ENCODE measurements at places on chromosomes 7 and 10.

GRCh38 chr7:44431091-44431608, 59.3 kb downstream of the NUDCD3 start:
- peak; percentile 55 for DNase-seq

GRCh38 chr7:138876326-138876725, 78.3 kb upstream of the ATP6V0A4 start:
- no peak for DNase-seq

GRCh38 chr7:135798095-135798494, 49.5 kb upstream of the FAM180A start:
- no peak for DNase-seq

DNA sequence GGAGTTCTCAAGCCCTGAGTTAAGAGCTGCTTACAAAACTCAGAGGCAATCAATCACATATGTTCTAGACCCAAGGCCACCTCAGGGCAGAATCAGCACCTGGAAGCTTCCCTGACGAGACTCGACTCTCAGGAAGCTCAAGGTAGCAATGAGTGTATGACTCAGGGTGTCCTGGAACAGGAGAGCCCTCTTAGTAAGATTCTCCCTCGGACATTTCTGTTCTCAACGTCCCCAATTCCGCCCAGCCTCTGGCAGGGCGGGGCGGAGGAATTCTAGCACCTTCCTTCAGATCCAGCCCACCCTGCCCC, 39.6 kb upstream of the PROSER2 start:
- no peak for DNase-seq

DNA sequence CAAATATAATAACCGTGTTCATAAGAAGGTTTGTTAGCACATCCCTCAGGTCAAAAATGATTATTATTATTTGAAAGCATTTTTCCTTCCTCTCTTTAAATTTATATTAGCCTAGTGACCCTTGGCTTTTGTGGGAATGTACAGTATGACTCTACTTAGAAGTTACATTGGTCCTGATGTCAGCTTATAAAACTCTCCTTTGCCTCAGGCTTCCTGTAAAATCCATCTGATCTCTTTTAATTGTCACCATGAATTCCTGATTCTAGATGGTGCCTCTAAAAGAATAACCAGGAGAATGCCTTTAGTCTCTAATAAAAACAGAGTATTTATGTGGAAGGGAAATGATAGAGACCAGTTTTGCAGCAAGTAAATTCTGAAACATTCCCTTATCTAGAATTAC, 1134.4 kb downstream of the XPNPEP1 start:
- DNase-seq = no peak

DNA sequence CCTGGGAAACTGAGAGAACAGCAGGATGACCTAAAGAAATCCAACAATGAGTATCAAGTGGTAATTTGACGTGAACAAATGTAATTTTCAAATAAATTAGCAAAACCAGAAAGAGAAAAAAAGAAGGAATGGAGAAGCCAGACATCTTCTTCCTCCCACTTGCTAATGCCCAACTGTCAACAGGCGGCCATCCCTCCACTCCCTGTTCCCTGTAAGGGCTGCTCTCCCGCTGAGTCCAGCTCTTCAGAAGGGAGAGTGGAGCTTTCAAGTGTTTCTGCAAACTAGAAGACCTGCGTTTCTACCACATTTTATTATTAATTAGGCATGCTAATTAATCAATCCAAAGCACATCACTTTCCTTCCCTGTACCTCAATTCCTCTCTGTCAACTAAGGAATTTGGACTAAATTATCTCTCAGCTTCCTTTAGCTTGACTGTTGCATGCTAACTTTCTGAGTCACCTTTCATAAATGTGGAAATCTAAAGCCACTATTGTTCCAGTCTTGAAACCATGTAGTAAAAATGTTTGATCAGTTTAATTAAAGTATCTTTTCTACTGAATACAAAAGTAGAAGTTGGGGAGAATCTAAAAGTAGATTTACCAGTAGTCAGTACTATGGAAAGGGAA, 48.4 kb upstream of the CUL1 start:
- DNase-seq = no peak

DNA sequence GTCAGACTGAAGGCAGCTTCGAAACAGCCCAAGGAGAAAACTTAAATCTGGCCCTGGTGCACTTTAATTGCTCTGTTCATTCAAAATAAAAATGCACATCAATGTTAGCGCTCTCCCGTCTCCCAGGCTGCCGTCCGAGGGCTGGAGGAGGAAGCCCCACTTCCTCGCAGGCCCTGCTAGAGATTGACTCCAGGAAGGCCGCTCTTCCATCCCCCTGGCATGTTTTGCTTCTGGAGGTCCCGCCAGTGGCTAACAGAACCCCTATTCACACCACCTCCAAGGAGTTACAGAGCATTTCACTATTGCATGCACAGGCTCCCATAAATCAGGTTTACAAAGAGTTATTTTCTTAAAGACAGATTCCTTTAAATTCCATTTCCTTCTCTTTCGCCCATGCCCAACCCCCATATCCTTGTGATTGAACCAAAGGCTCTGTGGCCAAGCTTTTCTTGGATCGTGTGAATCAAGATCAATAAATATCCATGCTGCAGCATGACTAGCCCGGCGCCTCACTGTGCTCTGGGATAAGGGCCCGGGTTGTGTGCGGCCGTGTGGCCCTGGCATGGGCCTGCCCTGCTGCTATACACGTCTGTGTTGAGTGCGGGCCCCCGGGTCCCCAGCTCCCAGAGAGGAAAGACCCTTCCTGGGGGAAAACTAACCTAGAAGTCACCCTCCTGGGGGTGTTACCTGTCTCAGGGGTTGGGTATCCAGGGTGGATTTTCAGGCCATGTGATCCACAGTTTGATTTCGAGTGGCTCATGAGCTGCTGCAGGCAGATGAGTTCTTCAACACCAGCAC, 118.7 kb upstream of the GDF10 start:
- DNase-seq = no peak

DNA sequence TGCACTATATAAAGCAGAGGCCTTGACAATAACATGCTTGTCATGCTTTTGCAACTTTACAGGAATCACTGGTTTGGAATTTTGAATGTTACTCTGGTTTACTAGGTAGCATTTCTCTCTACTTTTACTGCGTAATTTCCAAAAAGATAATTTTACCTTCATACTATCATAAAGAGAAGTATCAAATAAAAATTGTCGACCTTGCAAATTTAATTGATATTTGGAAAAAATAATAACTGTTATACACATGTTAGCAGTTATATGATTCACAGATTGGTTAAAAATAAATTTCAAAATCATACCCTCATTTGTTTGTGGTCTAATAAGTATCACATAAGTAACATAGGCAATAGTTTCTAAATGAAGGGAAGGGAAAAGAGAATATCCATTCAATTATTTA, 228.5 kb upstream of the CACNA2D1 start:
- DNase-seq = no peak

DNA sequence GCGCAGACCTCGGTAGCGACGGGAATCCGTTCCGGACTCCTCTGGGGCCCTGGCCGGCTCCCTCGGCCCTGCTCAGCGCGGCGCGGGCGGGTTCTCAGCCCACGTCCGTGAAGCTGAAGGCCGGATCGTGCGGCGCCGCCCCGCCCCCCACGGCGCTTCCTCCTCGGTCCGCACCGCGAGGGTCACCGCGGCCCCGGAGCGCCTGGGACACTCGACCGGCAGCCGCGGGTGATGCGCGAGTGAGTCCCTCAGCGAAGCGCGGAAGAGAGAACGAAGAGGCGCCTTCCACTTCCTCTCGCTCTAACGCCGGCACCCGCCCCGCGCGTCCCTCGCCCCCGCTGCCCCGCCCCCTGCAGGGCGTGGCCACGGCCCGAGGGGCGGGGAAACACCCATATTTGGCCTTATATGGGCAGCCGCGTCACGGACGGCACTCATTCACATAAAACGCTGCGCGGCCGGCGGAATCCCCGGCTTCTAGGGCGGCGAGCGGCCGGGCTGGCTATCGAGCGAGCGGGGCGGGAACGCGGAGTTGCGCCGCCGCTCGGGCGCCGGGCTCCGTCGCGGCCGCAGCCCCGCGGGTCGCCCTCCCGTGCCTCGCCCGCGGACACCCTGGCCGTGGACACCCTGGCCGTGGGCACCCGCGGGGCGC, at the start of gene DUSP5:
TSS of gene DUSP5 (plus strand) at position 470 of the 649 bp plus-strand sequence. CDS start 215 bp downstream, outside the sequence.
- peak; percentile 95 for DNase-seq

DNA sequence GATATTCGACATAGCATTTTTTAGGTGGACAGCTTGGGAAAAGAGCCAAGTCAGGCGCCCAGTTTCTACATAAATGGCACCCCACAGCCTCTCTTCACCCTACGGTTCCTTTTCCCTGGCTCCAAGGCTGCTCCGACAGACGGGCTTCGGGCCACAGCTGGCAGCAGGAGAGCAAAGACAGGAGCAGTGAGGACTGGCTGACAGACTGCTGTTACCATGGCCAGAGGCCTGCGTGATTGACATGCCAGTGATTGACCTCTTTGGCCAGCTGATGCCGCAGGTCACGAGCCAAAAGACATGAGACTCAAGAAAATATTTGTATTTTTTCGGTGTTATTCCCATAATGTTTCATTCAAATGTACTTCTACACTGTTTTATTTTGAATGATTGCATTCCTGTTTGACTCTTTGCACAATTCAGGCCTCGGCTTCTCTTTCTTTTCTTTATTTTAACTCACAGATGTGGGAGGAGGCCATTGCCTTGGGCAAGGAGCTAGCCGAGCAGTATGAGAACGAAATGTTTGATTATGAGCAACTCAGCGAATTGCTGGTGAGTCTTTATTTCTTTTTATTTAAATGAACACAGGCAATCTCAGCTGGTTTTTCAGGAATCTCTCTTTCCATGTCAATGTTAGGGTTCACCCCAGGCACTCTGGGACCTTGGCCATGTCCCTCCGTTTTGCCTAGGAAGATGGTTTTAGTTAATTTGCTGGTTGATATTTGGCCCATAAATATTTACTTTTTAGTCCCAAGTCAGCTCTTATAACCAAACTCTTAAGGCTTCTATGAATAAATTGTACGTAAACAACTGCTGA, 146.3 kb upstream of the NPS start:
- no peak for DNase-seq

DNA sequence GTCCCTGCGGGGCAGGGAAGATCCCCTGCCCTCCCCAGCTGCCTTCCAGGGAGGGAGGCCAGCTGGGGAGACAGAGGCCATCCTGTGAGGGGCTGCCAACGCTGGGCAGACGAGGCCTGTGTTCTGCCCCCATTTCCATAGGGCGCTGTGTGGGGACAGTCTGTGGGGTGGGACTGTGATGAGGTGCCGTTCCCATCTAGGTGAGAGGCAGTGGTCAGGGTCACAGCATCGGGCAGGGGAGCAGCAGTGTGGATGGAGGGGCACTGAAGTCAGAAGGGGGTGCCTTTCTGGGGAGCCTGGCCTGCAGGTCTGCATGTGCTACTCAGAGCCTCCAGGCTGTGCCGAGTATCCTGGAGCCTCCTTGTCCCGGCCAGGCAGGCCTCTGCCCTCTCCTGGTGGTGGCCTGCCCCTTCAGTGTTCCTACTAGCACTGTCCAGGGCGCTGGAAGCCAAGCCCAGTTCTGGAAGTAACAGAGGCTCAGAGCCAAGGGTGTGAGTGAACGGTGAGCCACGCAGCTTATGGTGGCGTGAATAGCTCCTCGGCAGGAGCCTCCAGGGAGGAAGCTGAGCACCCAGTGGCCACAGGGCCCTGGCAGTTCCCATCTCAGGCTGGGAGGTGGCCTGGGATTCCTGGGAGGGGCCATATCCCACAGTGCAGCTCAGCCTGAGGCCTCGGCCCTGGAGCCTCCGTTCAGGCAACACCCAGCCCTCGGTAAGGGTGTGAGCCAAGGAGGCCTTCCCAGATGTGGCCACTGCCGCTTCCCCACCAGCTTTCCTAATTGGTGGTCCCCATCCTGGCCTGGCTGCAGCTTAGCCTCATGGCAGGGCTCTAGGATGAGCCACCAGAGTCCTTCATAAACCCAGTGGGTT, 23.3 kb upstream of the CSGALNACT2 start:
- no peak for DNase-seq

GRCh38 chr7:121069346-121070100, 81.0 kb downstream of the CPED1 start:
- DNase-seq = no peak
